ENCODE measurements at places on chromosomes 11 and 22.
A peak's percentile ranks its signal among the peaks of the same experiment; 100 is the strongest.

DNA sequence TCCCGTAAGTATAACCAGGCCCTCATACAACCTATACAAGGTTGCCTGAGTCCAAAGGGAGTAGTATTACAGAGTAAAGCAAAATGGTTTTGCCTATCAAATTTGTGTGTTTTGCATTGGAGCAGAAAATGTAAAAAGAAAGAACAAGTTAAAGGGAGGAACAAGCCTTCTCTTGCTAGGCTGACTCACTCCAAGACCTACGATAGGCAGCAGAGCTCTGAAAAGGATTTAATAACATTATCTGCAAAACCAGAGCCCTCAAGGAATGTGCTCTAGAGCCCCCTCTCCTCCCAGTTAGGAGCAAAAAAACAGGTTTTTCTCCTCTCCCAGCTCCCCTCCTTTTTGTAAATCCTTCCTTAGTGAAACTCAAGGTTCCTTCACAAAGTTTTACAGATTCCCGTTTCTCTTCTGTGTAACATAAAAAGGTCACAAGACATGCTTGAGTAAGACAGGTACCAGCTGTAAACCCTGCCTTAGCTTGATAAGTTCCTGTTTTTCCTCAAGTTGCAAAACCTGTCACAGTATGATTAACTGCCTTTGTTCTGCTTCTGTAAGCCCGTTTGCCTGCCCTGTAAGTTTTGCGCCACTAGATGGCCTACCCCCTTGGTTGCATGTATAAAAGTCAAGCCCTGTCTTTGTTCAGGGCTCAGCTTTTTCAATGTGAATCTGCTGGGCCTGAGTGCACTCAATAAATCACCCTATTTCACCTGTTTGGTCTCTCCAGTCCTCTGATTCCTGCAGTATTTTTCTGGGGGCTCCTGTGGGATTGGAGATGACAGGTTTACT lies 498.2 kb downstream of the KCNA4 start:
- DNase-seq: peak; percentile 8

- no peak for DNase-seq
Measured at GRCh38 chr22:44640618-44641155, 61.3 kb upstream of the PRR5 start.

- DNase-seq: no peak
Measured at GRCh38 chr11:114259124-114259526, 37.1 kb upstream of the NNMT start.

GRCh38 chr11:35629914-35630313 lies 11.7 kb downstream of the FJX1 start:
- DNase-seq: no peak

- no peak for DNase-seq
Measured at GRCh38 chr11:106178361-106178760, 100.9 kb downstream of the AASDHPPT start.

GRCh38 chr11:102761646-102762238 lies 18.7 kb downstream of the MMP10 start:
- no peak for DNase-seq

- no peak for DNase-seq
Measured at GRCh38 chr22:29207562-29208501, 2.1 kb downstream of the EMID1 start.

- DNase-seq: no peak
Measured at GRCh38 chr11:76756341-76756741, 26.8 kb upstream of the TSKU start.

DNA sequence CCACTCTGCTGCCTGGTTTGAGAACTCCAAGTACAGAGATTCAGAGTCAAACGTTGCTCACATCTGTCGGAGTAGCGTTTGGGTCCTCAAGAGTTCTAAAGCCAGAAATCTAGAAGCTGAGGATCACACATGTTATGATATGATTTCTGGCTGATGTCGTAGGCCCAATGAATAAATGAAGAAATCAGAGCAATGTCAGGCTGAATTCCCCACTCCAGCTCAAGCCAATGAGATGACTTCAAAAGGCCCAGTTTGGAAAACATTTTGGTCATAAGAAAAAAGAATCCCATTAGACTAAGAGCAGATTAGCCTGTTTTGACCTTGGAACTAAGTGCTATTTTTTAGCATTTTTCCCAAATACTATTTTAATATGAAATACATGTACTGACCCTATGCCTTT lies 106.7 kb downstream of the ETS1 start:
- DNase-seq: no peak

DNA sequence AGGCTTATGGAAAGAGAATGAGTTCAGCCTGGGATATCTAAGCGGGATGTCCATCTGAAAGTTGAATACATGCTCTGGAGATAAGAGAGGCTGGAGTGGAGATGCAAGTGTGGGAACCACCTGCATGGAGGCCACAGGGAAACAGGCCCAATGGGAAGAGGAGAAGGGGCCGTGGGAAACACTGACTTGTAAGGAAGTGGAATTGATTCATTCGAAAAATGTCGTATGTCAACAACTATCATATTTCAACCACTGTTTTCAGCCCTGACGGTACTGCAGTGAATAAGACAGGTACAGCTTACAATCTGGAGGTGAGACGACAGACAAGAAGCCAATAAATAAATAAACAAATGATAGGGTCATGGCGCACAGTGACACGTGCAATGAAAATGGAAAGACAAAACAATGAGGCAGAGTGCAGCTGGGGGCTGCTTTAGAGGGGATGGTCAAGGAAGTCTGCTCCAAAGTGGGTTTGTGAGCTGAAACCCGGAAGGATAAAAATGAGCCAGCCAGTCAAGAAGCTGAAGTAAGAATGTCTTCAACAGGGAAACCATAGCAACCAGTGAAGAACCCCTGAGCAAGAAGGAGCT lies 35.9 kb downstream of the EFCAB6 start:
- no peak for DNase-seq

Data from activated CD4-positive, alpha-beta T cell treated with anti-CD3 and anti-CD28 coated beads for 36 hours (primary cell).